Upper lobe of left lung (tissue), 6 donors: ENCODE measurements at places on chromosomes 11 and 22. TPM values are rescaled to one million over a fixed set of nuclear protein-coding genes. Genes with fewer than 3 reads are reported as not detected.

GRCh38 chr11:82038154-82038553 lies 695.5 kb downstream of the FAM181B start:
- DNase-seq: no peak

- DNase-seq: no peak
Observed at GRCh38 chr11:113106507-113106906, 145.3 kb downstream of the NCAM1 start.

DNA sequence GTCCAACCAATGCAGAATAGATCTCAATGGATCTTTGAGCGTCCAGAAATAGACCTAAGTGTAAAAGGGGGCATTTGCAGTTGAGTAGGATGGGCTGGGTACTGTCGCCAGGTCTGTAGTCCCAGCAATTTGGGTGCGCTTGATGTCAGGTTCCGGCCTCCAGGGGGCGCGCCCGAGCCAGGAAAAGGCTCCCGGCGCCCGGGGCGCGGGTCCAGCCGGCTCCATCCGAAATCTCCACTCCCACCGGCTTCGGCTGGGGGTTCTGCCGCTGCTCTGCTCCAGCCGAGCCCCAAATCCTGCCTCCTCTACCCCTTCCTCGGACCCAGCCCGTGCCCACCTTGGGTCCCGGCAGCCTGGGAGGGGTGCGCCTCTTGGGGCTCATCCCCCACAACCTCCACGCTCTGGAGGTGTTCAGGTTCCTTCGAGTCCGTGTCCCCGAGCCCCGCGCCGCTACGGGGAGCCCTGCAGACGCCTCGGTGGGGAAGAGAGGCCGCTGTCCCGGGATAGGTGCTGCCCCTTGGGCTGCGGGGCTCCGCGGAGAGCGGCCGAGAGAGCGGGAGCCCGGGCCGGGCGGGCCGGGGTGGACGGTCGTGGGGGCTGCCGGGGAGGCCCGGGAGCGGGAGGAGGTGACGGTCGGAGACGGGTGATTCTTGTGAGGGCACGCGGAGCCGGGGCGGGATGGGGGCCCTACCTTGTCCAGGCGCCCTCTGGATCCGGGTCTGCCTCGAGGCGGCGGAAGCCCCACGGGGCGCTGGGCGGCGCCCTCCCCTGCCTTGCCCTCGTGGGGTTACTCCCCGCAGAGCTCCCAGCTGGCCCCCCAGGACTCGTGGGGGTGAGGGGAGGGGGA lies 13.0 kb upstream of the CYB5R3 start:
- peak; percentile 97 for DNase-seq

The P2RY6 gene
- total RNA-seq: 1.4 TPM

The GGTLC2 gene
- total RNA-seq: 0.89 TPM

The CHRM1 gene
- total RNA-seq: 0.59 TPM

GRCh38 chr11:128412847-128413791 lies 174.2 kb downstream of the ETS1 start:
- no peak for DNase-seq

- no peak for DNase-seq
Observed at GRCh38 chr11:86511086-86511551, 136.4 kb downstream of the CCDC81 start.

DNA sequence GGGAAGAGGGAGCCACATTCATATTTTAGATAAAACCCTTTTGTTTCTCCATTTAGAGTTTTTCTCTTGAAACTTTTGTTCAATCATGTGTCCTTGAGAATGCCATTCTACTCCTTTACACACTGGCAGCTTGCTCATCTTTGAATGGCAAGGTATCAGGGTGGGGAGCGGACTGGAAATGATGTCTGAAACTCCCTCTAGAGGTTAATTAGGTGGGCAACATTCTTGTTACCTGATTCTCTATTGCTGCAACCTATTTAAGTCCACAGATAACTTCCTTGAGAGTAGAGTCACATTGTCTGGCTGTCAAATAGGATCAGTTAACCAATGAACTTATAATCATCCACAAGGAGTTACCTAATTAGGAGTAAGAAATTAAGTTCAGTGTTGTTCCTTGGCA lies 533.6 kb upstream of the API5 start:
- DNase-seq: no peak

DNA sequence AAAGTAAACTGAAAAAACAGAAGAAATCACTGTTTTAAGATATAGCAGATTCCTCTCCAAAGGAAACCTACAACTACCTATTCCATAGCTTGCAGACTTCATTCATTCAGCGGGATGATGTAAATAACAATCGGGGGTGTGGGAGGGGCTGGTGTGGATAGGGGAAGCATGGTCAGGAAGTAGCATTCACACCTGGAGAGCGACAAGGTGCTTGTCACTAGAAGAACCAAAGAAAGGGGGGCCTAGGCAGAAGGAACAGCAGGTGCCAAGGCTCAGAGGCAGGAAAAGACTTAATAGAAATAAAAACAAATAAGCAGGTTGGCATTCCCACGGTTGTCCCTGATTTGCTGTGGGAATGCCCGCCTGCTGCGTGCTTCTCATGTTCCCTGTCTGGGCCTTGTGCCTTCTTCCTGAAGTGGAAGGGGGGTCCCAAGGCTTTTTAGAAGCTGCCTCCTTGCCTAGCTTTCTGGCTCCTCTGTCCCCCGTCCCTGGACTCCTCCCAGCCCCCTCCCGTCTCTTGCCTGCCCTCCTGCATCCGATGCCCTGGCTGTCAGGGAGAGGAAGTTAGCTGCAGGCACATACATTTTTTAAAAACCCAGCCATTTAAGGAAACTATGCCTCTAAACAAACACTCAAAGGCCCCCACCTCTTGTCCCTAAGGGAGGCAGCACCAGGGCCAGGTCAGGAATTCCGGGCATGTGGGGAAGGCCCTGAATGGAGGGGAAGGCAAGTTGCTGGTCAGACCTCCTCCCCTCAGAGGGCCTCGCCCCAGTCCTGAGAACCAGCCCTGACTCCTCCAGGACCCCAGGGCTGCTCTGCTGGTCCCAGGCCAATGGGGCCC lies 54.7 kb upstream of the PRDM11 start:
- DNase-seq: no peak

The RIMBP3B gene
- not detected for total RNA-seq

DNA sequence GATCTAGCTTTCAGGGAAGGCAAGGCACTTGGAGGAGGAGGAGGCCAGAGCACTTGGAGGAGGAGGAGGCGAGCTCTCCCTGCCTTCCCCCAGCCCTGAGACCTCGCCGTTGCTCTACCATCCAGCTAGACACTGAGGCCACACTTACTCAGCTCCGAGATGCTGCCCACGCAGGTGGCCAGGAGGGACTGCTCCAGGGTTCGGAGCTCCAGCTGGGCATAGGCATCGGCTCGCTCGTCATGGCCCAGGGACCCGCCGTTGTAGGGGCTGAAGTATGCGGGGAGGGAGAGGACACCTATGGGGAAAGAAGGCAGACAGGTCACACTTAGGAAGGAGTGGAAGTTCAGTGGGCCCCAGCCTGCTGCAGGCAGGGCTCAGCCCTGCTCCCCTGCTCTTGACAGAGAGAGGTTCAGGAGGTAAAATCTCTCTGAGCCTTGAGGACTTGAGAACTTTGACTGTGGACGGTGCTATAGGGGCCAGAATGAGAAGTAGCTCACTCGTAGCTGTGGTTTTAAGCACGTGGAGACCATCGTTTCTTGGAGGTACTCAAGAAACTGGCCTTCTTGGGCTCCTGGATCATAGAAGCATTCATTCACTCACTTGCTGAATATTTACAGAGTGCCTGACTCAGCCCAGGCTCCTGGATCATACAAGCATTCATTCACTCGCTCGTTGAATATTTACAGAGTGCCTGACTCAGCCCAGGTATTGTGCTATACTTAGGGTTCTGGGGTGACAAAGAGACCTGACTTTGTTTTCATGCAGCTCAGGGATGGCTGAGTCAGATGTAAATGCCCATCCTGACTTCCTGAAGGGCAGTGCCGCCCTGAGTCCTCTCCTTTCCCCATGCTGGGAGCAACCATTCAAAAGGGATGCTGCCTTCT lies 99.2 kb downstream of the NAT10 start:
- DNase-seq: no peak

The MMP27 gene
- total RNA-seq: not detected

The UCP3 gene
- 1.2 TPM for total RNA-seq

GRCh38 chr11:2890466-2891294 lies 5.1 kb upstream of the CDKN1C start:
- peak; percentile 92 for DNase-seq

GRCh38 chr11:125347261-125347585 lies 148.8 kb downstream of the FEZ1 start:
- DNase-seq: no peak

The GLYAT gene
- total RNA-seq: not detected

DNA sequence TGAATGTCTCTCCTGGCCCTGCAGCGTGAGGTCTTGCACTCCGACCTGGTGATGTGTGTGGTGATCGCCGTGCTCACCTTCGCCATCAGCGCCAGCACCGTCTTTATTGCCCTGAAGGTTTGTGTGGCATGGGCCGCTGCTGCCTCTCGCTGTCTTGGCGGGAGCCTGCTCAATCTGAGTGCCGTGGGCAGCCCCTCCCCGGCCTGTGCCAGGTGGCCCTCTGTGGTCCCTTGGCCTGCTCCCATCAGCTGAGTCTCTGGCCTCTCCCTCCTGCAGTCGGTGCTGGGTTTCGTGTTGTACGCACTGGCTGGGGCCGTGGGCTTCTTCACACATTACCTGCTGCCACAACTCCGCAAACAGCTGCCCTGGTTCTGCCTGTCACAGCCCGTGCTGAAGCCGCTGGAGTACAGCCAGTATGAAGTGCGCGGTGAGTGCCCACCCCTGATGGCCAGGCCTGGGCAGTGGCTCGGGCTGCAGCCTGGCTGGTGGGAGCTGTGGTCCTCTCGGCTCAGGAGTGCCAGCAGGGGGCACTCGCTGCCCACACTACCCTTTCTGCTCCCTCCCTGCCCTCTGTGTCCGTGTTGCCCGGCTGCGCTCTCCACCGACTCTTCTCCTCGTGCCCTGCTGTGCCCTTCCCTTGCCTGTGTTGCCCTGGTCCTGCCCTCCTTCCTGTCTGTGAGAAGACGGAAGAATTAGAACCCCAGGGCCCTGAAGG lies 10.2 kb downstream of the PCNX3 start:
- peak; percentile 71 for DNase-seq

GRCh38 chr22:43226377-43227238 lies 39.7 kb upstream of the TTLL12 start:
- DNase-seq: no peak

The ADM2 gene
- 3.0 TPM for total RNA-seq

DNA sequence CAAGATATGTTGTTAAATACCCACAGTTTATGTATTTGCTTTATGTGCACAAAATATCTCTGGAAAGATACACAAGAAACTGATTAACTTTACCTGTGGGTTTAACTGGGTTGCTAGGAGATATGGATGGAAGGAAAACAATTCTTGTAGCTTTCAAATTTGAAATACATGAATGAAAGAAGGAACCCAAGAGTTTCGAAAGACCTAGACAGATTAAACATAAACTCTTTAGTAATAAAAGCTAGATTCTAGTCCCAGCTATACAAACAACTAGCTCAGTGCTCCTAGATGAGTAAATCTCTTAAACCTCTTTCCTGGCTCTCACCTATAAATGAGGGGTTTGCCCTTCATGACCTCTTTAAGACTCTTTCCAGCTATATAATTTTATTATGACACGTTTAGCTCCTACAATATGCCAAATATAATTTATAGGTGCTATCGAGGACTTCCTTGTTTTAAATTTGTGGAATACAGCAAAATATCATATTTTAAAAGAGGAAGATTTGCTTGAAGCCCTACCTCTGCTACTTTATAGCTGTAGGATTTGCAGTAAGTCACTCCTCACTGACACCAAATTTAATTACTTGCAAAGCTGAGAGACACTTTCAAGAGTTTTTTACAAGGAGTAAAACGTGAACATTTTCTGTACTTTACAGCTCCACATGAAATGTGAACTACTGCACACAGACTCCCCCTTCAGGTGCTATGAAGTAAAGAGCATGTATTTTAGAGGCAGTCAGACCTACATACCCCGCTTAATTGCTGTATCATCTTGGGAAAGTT lies 50.7 kb downstream of the RRAS2 start:
- DNase-seq: no peak

The CLDN5 gene
- 70.2 TPM for total RNA-seq

The CCDC188 gene
- 0.89 TPM for total RNA-seq

The TMPRSS5 gene
- total RNA-seq: 0.86 TPM

GRCh38 chr11:27934830-27935145 lies 173.2 kb downstream of the KIF18A start:
- no peak for DNase-seq
